ENCODE measurements at places on chromosomes 2 and 18.

DNA sequence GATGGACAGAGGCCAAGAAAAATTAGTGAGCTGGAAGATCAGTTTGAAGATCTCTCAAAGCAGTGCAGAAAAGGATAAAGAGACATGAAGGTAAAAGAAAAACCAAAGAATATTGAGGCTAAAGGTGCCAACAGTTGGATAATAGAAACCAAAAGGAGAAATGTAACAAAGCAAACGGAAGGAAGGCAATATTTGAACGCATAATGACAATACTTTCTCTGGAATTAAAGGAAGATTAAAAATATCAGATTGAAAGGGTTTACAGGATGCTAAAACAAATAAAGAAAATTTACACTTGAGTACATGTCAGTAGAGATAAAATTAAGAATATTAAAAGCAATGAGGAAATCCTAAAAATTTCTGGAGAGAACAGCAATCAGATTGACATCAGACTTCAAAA is 125.9 kb upstream of the SEC11C start:
- no peak for DNase-seq

GRCh38 chr2:111671426-111672150 is 212.4 kb downstream of the ANAPC1 start:
- DNase-seq: no peak

GRCh38 chr2:132936261-132936660 is 266.3 kb upstream of the LYPD1 start:
- DNase-seq: no peak

DNA sequence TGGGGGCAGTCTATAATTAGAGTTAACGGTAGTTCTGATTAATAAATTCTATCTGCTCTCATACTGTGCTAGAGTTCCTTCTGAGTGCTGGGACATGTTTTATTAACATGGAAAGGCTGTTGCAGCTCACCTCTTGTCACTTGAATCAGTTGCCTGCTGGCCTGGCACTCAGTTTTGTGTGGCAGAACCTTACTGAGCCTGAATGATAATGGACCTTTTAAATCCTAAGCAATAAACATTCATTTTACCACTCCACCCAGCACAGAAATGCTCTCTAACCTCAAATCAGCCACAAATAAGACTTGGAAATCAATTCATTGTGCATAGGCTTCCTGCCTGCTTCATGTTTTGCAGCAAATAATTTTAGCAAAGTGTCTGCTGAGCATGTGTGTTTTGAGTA is 115.0 kb upstream of the RBMS1 start:
- DNase-seq: no peak

DNA sequence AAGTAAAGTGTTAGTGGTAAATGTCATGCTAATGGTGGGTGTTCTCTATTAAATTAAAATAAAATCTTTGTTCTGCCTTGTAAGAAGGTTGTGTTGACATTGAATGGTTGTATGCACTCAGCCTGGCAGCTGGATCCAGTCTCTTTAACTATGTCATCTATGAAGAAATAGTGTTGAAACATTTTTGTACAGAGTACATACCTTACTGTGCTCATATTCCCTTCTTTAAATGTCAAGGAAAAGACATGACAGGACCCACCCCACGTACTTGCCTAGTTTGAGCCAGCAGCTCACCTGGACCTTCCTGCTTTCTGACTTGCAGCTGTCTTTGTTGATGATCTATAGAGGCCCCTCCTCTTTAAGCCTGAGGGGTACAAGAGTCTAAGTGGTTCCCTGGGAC is 85.6 kb upstream of the ST3GAL5 start:
- no peak for DNase-seq

GRCh38 chr2:62727876-62728566 is 22.5 kb downstream of the EHBP1 start:
- no peak for DNase-seq

DNA sequence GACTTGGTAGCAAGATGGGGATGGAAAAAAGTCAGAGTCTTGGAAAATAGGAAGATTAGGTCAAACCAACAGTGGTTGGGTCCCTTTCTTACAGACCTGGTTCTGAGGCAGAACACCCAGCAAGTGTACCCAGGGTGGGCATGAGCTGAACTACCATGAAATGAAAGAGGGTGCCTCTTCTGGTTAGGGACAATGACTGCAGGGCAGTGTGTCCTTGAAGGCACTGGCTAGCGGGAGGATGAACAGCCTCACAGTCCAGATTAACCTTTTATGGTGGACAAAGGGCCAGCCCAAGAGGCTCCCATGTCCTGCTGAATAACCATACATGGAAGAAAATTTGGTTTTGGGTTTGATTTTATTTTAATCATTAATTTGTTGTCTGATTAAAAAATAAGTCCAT is 61.8 kb upstream of the CCDC85A start:
- no peak for DNase-seq

- no peak for DNase-seq
These were observed 233.7 kb upstream of the SPOPL start for GRCh38 chr2:138267902-138268254.

- DNase-seq: no peak
These were observed 258.3 kb downstream of the CYRIA start for GRCh38 chr2:16407358-16407757.

GRCh38 chr2:62050456-62051045 is 145.1 kb downstream of the COMMD1 start:
- DNase-seq: no peak

- DNase-seq: no peak
These were observed 88.4 kb upstream of the EPAS1 start for GRCh38 chr2:46208766-46209165.

DNA sequence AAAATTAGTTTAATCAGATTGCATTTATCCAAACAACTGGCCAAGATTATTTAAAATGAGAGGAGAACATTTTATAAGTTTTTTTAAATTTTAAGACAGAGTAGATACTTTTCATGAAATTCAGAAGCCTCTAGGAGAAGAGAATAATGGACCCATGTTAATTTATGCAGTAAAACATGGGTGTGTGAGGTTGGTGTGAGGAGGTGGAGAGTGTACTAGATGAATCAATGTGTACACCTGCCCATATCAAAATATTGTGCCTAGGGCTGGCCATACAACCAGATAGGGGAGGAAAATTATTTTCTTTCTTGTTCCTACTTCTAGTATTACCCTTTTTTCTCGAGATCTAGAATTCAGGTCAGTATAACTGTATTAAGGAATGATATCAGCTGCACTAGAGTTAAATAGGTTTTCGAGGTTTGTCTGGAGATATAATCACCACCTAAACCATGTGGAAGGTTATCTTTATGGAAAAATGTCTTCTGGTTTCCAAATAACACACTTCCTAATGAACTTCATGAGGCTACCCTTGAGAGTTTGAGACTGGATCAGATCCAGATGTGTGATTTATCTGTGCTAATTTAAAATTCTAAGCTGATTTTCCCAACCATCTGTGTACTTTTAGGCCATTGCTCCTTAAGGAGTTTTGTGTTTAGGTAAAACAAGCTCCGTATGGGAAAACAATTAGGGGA is 37.6 kb downstream of the TMEM178A start:
- DNase-seq: no peak

- DNase-seq: no peak
These were observed 24.8 kb downstream of the AFG3L2 start for GRCh38 chr18:12352188-12352587.

GRCh38 chr2:42931146-42931817 is 138.9 kb upstream of the HAAO start:
- no peak for DNase-seq

- DNase-seq: no peak
These were observed 800.2 kb downstream of the PLCL1 start for GRCh38 chr2:198604599-198604998.

- DNase-seq: no peak
These were observed 536.7 kb downstream of the RIT2 start for GRCh38 chr18:42578792-42579191.

DNA sequence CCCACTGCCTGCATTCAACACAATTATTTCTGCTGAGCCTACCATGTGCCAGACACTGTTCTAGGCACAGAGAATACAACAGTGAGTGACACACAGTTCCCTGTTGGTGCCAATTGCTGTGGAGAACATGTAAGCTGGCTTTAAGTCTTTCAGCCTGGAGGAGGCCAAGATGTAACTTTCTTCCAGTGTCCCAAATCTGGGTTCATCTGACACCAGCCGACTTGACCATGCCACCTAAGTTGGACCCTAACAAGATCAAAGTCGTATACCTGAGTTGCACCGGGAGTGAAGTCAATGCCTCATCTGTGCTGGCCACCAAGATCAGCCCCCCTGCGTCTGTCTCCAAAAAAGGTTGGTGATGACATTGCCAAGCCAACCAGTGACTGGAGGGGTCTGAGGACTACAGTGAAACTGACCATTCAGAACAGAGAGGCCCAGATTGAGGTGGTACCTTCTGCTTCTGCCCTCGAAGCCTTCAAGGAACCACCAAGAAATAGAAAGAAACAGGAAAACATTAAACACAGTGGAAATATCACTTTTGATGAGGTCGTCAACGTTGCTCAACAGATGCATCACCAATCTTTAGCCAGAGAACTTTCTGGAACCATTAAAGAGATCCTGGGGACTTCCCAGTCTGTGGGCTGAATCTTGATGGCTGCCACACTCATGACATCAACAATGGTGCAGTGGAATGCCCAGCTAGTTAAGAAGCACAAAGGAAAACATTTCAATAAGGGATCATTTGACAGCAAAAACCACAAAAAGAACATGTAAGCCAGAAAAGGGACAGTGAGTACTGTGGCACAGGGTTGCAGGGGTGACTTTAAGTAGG is 6.3 kb downstream of the TRABD2A start:
- DNase-seq: no peak

DNA sequence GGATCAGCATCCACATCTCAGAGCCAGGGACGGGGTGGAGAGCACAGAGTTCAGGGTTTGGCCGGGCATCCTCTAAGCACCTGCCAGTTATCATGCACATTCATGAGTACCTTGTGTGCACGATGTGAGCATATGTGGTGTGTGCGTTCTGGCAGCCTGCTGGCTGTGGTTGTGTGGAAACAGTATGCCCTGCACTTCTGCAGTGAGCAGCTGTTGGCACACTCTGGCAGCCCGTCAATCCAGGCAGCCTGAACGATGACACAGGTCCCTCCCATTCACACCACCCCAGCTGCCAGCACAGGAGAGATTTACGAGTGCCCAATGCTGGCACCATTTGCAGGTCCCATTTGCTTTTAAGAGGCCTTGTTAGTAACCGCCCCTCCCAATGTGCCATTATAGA is 74.2 kb downstream of the CD8B2 start:
- DNase-seq: no peak

DNA sequence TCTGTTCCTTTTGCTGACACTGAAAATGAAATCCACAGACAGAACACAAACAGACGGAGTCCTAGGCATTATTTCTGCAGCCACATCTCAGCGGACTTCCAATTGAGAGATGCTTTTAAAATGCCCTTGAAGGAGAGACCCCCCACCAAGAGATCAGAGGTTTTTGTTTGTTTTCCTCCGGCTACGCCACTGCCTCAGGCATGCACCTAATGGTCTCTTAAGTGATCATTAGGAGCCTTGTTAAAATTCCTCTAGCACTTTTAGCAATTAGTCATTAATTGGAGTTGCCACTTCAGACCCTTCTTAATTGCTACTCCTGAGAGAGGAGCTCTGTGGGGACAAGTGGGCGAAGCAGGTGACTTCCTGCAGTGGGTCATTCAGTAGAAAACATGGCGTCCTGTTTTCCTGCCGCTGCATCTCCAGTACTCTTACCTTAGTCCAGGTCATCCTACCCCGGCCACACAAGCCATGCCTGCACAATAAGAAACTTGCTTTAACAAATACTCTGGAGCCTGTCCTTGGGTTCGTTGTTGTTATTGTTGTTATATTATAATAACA is 257.7 kb upstream of the CHAC2 start:
- DNase-seq: no peak

- DNase-seq: no peak
These were observed 60.3 kb downstream of the CERKL start for GRCh38 chr2:181596556-181596955.

DNA sequence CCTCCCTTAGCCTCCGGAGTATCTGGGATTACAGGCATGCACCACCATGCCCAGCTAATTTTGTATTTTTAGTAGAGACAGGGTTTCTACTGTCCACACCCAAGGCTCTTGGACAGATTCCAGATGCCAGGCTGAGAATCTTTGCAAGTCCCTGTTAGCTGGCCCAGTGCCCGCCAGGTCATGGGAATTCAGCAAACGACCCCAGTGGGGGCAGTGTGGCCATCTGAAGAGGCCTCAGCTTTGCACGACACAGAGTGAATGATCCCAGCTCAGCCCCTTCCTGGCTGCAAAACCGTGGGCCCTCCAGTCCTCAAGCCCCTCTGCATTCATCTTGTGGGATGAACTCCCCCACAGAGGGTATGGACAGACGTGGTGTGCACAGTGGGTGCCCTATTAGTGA is 179.5 kb upstream of the ID2 start:
- no peak for DNase-seq

GRCh38 chr2:100645695-100646429 is 83.1 kb downstream of the PDCL3 start:
- DNase-seq: no peak

GRCh38 chr2:43019025-43019367 is 207.4 kb downstream of the ZFP36L2 start:
- DNase-seq: no peak

- no peak for DNase-seq
These were observed 32.7 kb downstream of the QPCT start for GRCh38 chr2:37377187-37377532.

GRCh38 chr2:237025090-237025865 is 60.4 kb upstream of the COPS8 start:
- DNase-seq: no peak

- no peak for DNase-seq
These were observed 17.2 kb downstream of the PCBP1 start for GRCh38 chr2:70104231-70105111.

DNA sequence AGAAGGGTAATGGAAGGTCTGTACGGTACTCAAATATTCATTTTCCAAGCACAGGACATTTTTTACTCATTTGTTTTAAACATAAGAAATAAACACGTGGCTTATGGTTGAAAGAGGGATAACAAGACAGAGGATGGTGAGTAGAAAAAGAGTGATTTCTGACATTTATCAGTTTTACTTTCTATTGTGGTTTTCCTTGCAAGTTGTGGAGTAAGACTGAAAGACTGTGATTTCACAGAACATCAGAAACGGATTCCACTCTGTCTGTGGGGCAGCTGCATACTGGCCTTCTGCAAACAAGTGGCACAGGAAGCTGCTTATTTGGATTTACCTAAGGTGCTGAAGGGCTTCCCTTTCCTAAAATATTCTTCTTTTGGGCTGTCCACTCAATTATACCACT is 122.2 kb upstream of the ITGB6 start:
- DNase-seq: no peak

GRCh38 chr18:13178976-13179375 is 39.6 kb upstream of the LDLRAD4 start:
- DNase-seq: no peak
